ELR (cell line): ENCODE measurements at places on chromosomes 5 and 9.

DNA sequence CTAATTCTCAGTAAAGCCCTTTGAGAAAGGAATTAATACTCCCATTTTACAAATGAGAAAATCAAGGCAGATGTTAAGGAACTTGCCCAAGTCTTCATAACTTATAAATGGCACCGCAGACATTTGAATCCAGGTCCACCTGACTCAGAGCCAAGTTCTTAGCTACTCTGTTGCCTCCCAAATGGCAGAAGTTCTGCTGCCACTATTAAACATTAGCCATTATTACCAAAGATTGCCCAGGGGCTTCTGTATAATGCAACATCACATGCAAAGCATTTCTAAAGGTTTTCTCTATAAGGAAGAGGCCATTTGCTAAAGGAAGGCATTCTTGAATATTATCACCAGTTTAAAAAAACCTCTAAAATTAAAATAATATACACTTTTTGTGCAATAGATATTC is 28.3 kb downstream of the TPD52L3 start:
- peak; percentile 39 for DNase-seq

DNA sequence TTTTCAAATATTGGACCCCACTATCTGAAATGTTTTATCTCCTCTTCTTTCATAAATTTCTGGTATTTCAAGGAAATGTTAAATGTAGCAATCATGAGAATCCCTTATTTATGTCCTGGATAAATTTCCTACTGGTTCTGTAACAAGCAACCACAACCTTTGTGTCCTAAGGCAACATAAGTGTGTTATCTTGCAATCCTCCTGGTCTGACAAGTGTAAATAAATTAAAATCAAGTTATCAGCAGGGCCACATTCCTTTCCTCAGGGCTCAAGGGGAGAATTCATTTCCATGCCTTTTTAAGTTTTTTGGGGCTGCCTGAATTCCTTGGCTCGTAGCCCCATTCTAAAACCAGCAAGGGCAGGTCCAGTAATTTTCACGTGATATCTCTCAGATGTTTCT is 83.2 kb downstream of the CDH9 start:
- no peak for DNase-seq

GRCh38 chr5:135835766-135836165 is 1.3 kb downstream of the SLC25A48 start:
- DNase-seq, result no peak

DNA sequence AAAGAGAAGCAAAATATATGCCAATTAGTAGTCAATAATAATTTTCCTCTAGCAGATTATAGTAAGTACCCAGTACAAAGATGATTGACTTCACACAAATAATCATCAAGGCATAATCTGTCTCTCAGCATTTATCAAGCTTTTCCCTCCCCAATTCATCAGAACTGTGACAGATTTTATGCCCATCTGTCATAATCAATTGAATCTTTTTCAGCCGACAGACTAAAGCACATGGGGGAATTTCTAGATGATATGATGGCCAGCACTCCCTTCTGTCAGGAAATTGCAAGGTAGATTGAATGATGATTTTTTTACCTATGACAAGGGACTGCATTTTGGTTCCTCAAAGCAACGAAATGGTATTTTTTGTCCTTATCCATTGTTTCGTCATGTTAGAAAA is 227.1 kb upstream of the CYLC2 start:
- DNase-seq, result no peak

- no peak for DNase-seq
These were observed 71.2 kb downstream of the MARCHF11 start for GRCh38 chr5:16108418-16108817.

DNA sequence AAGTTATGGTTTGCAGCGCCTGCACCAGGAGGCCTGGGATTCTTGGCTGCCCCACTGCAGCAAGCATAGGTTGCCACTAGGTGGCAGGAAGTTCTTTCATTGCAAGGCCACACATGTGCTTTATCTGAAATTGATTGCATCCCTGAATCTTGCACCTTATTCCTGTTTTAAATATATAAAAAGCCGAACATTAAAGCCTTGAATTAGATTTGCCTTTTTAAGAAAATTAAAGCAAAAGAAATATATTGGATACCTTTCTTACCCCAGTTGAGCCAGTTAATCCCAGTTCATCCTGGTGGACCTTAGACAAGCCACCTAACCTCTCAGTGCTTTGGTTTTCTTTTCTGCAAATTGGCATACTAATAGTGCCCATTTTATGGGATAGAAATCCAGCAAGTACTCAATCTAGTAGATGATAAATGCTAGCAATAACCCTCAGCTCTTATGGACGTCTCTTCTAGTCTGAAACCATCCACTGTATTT is 6.3 kb upstream of the TRMT10B start:
- peak; percentile 81 for DNase-seq

DNA sequence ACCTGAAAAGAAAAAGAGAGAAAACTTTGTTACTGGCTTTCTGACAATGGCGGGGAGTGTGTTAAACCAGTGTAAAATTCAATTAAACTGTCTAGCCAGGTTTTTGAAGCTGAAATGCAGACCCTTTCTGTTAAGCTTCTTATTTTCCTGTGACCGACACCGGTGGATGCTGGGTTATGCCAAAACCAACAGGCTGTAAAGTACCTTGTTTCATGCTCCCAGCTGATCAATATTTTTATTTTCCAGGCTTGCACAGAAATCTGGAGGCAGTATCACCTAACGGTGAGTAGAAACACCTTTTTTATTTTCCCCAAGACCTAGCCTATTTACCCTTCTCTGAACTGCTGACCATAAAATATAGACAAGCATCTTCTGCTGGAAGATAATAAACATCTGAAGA is 94.9 kb upstream of the GRHPR start:
- DNase-seq, result no peak

- DNase-seq, result no peak
These were observed 19.9 kb downstream of the NOTCH1 start for GRCh38 chr9:136525841-136526499.

DNA sequence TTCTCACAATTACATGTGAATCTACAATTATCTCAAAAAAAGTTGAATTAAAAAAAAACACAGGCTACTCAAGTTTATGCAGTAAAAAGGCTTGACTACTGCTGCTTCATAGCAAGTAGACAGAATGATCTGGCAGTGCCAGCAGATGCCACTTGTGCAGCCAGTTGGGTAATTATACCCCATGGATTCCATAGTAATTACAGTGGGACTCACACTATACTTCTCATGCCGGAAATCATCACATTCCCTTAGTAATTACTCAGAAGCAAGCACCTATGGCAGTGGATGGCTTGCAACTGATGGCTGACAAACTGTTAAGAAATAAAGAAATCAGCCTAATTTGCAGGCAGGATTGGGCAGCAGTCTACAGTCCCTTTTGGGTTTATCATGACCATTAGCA is 463.2 kb upstream of the KLF4 start:
- DNase-seq, result no peak

- no peak for DNase-seq
These were observed 924.8 kb upstream of the CDH9 start for GRCh38 chr5:27963050-27963783.

DNA sequence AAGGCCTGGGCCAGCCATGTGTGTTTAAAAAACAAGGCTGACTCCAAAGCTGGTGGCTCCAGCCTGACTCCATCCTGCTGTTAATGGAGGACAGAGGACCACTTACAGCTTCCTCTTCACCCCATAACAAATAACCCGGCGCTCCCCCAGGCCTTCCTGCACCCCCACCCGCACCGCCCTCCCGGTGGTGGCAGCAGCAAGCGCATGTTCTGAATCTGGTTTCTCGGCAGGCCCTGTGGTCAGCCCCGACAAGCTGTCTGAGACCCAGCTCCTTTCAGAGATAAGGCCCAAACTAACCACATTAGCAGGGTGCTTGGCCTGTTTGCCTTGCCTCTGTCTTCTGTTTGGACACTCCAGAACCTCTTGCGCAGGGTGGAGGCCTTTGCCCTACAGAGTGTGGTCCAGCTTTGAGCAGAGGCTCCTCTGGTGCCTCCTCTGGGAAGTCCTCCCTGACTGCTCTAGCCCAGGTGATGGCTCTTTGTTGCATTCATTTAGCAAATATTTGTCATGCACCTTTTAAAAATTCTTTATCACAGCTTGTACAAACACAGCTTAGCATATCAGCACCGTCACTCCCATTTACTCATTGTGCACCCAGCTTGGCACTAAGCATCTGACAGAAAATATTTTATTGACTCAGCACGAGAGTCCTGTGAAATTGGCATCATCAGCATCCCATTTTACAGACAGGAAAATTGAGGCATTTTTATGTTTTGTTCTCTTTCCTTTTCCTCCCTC is 78.4 kb downstream of the NDFIP1 start:
- DNase-seq, result no peak

DNA sequence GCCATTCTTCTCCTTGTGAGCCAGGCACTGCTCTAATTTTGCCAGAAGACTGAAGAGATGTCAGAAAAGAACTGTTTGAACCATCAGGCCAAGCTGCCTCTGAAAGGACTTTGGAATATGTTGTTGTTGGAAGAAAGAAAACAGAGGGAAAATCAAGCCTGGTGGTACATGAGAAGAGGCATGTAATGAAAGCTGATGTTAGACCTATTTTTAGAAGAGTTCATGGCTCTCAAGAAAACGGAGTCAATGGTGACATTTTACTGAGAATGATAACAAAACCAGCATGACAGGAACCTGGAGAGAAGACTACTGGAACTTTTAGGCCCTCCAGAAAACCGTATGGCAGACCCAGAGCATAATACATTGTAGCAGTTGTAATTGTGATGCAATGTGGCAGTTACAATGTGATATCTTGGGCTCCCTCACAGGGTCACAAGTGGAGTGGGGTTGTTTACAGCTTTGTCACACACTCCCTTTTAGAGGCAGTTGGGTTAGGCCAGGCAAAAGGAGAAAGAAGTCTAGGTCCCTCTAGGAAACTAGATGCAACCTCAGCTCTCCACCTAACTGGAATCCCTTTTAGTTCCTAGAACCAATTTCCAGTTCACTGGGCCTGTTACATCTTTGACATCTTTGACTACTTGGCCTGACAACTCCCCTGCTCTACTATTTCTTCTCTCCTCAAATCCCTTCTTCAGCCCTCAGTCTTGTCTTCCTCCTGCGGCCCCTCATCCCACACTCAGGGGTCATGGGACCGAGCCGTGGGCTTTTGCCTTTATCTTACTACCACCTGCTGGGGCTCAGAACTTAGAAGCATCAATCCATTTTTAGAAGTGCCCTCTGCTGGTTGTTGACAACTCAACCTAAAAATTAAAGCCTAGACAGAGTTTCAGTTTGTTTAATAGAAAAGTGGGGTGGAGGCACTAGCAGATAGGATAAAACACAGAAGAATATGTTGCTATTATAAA is 61.2 kb upstream of the JAK2 start:
- peak; percentile 55 for DNase-seq

DNA sequence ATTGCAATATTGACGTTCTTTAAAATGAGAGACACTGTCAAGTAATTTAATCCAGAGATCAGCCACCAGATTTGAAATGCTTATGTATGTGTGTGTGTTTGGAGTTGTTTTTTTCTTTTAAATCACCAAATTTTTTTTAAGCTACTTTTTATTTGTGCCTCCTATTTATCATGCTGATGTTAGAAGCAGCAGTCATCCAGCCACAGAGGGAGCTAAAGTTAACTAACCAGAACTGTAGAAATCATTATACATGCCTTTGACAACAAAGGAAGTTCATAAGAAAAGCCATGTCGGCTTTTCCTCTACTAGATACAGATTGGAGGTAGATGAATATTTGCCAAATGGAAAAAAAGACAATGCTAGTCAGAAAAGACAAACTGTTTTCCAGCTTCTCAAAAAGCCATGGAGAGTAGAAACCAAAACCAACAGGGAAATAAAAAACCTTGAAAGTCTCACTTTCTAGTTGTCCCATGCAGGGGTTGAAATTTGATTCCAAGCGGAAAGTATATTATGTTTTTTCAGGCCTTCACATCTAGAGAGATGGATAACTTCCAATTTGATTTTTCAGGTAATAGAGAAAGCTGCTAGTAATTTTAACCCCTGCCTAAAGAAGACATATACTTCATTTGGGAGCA is 4.5 kb downstream of the PURA start:
- DNase-seq, result peak; percentile 36

DNA sequence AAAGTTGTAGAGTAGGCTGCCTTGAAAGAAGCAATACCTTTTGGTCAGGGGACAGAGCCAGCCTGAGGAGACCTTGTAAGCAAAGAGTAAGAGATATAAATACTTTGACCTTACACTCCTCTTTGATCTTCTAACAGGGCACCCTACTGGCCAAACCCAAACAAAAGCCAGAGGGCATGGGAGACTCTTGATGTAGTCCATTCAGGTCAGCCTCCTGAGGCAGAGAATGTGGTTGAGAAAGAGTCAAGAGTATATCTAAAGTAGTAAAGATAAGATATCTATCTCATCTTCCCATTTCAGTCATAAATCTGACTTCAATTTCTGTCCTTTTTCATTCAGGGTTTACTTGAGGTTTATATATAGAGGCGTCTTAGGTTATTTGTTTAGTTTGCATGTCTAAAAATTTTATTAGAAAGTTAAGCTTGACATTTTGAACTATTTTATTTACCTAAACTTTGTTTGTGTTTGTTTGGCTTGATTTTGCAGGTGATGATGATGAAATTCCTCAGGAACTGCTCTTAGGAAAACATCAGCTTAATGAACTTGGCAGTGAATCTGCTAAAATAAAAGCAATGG is 125.7 kb downstream of the NIPBL start:
- no peak for DNase-seq

- DNase-seq, result peak; percentile 9
These were observed 82.2 kb upstream of the CNTLN start for GRCh38 chr9:17052626-17053025.

GRCh38 chr9:20125727-20126126 is 336.9 kb upstream of the SLC24A2 start:
- no peak for DNase-seq

GRCh38 chr9:123350590-123351310 is 5.2 kb upstream of the CRB2 start:
- no peak for DNase-seq

GRCh38 chr5:143592648-143593047 is 189.2 kb upstream of the NR3C1 start:
- DNase-seq, result peak; percentile 49
